ENCODE measurements at places on chromosomes 1 and 21.

- no peak for DNase-seq
Observed at GRCh38 chr1:1181129-1181937, 7.7 kb downstream of the TTLL10 start.

GRCh38 chr1:27554759-27555699 is 48.9 kb downstream of the AHDC1 start:
- DNase-seq: no peak

- no peak for DNase-seq
Observed at GRCh38 chr1:77533660-77534305, 148.7 kb downstream of the ZZZ3 start.

DNA sequence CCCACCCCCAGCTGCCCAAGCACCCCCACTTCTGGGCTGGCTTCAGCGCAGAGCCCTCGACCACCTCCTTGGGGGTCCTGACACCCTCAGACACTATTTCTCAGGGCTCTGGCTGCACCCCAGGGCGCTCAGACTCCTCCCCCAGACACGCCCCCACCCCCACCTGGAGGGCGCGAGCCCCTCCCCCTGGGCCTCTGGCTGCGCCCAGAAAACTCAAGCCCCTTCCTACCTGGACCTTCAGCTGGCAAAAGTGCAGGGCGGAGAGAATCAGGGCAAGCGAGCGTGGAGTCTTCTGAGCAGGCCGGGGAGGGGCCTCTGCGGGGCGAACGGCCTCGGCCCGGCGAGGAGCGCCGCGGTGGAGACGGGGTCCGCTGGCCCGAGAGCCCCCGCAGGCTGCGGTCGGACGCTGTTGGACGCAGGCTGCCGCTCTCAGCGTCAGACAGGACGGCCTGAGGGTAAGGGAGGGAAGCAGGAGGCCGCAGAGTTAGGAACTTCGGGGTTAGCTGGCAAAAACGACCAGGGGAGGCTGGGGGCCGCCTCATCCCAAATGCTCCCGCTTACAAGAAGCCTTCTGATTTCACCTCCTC is 17.4 kb upstream of the NBPF1 start:
- no peak for DNase-seq

- DNase-seq: no peak
Observed at GRCh38 chr1:232066521-232066920, 439.9 kb downstream of the DISC1 start.

- DNase-seq: no peak
Observed at GRCh38 chr1:4664606-4665005, 10.2 kb downstream of the AJAP1 start.

GRCh38 chr1:202836623-202837403 is 26.1 kb downstream of the PCAT6 start:
- DNase-seq: no peak

DNA sequence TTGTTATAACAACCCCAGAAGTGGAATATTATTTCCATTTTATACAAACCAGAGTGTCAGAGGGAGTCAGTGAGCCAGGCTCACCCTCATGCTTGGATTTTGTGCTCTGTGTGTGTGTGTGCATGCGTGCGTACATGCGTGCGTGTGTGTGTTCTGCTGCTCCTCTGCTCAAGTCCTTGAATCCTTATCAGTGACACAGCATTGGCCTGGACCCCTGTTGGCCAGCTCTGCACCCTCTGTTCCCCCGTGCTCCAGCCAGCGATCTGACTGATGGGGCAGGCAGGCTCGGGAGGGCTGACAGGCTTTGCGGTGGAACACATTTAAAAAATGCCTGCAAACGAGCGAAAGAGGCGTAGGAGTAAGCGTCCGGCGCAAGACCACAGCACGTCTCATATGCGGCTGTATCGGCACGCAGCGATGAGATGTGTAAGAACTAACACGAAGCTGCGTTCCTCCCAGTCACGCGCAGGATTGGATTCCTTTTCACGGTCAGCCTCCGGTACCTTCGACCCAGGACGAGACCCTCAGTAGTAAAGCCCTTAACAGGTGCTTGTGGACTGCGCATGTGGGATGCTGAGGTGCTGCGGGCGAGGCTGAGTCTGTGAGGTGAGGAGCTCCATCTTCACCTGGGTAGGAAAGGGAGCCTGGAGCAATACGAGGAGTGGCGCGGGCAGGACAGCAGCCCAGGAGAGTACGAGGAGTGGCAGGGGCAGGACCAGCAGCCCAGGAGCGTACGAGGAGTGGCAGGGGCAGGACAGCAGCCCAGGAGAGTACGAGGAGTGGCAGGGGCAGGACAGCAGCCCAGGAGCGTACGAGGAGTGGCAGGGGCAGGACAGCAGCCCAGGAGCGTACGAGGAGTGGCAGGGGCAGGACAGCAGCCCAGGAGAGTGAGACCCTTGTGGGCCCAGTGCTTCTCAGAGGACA is 130.9 kb downstream of the GALNT2 start:
- no peak for DNase-seq

DNA sequence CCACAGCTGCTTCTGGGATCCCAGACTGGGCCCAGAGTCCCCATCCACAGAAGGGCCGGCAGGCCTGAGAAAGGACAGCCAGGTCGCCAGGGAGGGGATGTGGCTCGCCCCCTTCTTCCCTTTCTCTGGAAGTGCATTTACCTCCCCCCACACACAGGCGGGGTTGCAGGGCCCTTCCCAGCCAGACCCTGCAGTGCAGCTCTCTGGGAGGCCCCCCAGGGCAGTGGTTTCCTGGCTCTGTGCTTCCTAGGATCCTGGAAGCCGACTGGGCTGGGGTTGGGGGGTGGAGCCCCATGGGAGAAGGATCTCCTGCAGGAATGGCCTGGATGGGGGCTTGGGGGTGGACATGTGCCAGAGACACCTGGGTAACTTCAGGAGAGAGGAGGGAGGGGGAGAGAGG is 4.2 kb upstream of the COL6A1 start:
- DNase-seq: no peak

- DNase-seq: no peak
Observed at GRCh38 chr21:33961061-33961460, 45.5 kb upstream of the ATP5PO start.

GRCh38 chr1:115229016-115229415 is 109.0 kb downstream of the NGF start:
- DNase-seq: no peak

DNA sequence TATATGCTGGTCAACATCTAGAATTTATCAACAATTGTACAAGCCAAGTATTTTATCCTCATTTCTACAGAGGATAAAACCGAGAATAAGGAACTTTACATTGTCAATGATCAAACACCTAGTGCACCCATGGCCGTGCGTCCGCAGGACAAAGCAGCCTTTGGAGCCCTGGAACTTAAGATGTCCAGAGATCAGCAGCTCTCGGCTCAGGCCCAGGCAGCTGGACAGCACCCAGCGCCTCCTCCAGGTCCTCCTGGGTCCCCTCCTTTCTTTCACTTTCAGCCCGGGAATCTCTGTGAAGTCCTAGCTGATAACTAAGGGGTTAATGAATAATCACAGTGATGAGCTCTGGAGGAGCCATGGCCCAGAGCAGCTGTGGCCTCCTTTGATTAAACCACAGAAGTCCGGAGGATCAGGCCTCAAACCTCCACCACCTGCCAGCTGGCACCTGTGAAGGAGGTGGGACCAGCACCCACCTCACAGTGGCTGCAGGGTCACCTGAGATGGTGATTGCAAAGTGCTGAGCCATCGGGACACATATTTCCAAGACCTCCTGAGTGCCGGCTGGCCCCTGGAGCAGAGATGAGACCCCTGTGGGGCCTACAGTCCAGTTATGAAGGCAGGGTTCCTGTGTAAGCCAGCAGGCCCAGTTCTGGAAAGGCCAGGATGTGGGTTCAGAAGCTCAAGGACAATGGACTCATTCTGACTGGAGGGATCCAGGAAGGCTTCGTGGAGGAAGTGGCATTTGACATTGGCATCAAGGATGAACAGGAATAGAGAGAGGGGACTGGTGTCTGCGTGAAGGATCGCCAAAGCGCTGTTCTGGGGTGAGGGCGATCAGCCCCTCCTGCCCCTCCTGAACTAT is 11.6 kb upstream of the SAMD11 start:
- no peak for DNase-seq

DNA sequence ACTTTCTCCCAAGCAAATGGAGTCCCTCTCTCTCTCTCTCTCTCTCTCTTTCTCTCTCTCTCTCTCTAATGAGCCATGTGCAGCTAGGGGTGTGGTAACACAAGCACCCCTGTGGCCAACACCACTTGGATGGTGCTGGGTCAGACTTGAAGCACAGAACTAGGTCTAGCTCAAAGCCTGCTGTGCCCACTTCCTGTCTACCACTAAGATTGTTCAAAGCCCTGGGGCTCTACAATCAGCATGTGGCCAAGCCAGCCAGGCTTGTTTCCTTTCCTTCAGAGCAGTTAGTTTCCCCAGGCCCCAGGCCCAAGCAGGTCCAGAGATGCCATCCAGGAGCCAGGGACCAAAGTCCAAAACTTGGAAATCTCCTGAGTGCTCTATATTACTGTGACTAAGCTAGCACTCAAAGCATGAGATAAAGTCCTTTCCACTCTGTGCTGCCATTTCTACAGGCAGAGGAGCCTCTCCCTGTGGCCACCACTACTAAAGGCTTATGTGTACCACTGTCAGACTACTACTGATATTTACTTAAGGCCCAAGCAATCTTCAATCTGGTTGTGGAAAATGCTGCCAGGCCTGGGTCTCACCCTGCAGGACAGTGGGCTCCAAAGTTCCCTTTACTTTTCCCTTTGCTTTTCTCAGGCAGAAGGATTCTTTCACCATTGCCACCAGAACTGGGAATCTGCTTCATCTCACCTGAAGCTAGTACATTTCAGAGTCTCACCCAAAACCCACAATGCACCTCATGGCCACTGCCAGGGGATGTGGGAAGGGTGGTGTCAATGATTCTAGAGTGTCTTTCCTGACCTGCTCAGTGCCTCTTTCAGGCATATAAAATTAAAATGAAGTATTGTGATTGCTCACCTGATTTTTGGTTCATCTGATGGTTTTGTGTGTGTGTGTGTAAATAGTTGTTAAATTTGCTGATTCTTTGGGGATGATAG is 999.5 kb downstream of the NCAM2 start:
- no peak for DNase-seq

DNA sequence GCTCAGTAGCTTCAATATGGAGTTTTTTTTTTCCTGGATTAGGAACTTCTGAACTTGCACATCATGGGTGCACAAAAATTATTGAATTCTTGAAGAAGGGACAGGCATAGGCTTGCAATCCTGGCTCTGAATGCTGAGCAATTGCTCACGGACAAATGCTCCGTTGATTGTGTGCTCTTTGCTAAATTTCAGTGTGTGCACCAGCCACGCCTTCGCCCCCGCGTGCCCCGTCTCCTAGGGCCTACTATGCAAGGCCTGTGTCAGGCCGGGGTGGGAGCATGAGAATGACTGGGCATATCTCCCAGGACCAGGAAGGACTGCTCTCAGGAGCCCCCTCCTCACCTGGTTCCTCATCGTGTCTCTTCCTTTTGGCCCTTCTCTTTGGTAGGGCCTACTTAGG is 17.4 kb downstream of the IL6R start:
- no peak for DNase-seq

GRCh38 chr21:26157801-26158200 is 12.8 kb downstream of the APP start:
- no peak for DNase-seq

DNA sequence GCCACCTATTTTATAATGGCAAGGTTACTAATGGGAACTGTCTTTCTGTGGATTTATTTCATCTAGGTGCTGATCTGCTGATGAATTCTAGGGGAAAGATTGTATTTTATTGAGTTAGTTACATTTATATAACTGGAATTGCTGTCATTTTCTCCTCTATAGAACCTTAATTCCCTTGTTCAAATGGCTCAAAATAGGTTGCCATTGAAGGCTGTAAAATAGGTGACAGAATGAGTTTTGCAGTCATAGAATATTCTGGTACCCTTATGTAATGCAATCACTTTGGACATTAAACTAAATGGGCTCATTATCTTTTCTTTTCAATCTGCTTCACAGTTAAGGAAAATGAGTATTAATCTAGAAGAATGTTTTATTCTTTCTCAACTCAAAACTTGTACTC is 131.0 kb downstream of the CTH start:
- no peak for DNase-seq

DNA sequence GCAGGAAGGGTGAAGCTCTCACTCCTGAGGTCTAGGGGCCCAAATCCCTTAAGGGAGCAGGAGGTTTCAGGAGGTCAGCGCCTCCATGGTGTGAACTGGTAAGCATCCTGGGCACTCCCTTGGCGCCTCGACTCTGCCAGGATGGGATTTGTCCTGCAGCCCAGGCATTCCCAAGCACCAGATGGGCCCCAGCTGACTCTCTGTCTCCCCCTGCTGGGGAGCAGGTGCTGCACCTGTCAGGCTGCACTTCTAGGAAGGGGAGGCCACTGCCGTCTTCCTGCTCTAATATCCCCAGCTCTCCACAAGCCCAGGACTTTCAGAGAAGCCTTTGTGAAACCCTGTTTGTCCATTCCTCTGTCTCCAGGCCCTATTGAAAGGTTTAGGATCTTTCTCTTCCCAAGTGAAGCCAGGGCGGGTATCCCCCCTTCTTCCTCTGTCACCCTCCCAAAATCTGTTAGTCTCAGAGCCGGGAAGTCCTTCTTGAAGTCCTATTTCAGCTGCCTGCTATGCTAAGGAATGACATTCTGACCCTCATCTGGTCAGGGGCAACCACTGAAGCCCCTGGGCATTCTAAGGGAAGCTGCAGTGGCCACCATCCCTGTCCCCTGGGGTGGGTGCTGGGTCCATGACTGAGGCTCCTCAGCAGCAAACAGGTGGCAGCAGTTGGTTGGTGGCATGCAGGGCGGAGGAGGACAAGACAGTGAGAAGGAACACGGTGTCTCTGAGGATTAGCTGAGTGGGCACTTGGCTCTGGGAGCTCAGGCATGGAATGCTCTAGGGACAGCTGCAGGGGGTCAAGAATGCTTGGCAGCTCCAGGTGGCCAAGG is 3.2 kb downstream of the MYBPH start:
- DNase-seq: no peak

DNA sequence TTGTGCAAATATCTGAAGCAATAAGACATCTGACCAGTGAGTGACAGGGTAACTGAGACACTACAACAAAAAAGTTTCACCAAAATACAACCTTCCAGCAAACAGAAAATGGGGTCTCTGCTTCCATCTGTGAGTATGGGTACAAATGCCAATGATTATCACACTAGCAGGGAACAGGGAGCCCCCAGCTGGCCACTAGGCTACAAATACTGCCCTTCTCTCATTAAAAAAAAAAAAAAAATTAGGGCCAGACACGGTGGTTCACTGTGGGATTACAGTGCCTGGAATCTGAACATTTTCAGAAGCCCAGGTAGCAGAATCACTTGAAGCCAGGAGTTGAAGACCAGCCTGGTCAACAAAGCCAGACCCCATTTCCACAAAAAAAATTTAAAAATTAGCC is 48.4 kb upstream of the EDARADD start:
- no peak for DNase-seq

GRCh38 chr1:117059334-117059677 is 820 bp upstream of the TTF2 start:
- no peak for DNase-seq

GRCh38 chr1:170664828-170665612 is 1.1 kb downstream of the PRRX1 start:
- DNase-seq: no peak

DNA sequence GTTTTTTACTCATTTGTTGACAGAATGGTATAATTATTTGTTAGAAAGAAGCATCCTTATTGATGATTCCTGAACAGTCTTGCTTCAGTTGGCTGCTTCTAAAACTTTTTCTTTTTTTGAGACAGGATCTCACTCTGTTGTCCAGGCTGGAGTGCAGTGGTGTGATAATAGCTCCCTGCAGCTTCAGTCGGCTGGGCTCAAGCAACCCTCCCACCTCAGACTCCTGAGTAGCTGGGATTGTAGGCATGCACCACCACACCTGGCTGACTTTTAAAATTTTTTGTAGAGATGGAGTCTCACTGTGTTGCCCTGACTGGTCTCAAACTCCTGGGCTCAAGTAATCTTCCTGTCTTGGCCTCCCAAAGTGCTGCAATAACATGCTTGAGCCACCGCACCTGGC is 38.8 kb downstream of the MACF1 start:
- no peak for DNase-seq

- no peak for DNase-seq
Observed at GRCh38 chr1:168623003-168623828, 46.8 kb downstream of the XCL1 start.

Data from forelimb muscle (tissue), 1 donor.